Vagina (tissue), 2 donors: ENCODE measurements at places on chromosomes 12 and 14.

DNA sequence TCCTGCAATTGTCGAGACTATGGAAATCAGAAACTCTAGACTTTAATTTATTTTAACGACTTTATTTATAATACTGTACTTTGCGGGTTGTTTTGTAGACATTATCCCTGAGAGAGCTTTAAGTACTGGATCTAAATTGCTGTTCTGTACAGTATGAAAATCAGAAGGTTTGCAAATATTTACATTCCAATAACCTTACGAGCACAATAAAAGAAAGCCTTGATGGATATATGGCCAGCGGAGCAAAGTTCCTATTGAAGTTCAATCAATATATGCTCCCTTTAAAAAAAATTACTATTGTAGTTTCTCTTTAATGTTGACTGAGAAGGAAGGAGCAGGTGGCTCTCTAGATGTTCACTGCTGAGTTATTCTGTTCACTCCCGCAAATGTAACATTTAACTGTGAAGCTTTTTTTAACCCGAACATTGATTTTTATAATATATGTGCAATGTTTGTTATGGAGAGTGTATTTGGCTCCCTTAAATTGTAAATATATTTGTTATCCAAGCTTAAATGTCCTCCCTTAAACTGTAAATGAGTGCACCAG is 235.3 kb downstream of the PLCZ1 start:
- no peak for DNase-seq

DNA sequence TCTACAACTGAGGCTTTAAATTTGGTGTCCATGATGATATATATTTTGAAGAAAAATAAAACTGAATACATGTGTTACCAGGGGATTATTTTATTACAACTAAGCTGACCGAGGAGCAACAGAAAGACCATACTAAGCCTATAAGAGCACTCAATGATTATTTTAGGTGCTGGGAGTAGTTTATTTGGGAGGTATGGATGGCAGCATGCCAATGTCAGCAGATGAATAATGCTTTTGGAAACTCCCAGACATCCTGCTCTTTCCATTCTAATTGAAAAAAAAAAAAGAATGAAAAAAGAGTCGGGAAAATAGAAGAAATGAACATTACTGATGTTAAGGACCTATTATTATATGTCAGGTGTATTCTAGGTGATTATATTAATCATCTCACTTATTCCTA is 441.2 kb downstream of the BTG1 start:
- no peak for DNase-seq

GRCh38 chr14:102171173-102172020 is 31.7 kb downstream of the WDR20 start:
- DNase-seq: no peak

DNA sequence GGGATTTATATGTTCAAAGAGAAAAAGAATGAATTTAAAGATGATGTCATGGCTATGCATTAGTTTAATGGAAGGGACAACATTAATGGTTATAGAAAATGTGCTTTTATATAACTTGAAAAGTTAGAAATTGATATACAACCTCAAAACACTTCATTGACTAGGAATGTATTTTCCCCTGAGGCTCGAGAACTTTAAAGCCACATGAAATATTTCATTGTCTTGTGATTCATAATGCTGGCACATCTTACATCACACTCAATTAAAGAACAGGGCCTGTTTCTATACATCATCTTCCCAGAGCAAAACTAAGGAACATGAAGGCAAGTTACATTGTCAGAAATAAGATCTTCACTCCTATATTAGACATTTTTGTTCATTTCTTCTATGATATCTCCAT is 35.2 kb upstream of the PAWR start:
- no peak for DNase-seq

DNA sequence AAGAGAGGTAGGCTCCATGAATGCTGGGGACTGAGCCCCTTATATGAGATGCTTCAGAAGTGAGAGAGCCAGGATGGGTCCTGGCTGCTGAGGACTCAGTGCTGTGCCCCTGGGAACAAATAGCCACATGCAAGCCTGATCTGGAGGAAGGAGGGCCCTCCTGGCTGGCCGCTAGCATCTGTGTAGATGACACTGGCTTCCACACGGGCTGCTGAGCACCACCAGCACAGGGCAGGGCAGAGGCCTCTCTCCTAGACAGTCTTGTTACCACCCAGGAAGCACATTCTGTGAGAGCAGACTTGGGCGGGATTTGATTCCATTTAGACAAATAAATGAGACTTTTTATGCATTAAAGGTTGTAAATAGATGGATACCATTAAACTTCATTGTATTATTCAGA is 48.0 kb downstream of the ZNF664 start:
- DNase-seq: no peak

GRCh38 chr12:14905269-14906004 is 19.8 kb upstream of the MGP start:
- DNase-seq: no peak

- DNase-seq: no peak
Measured at GRCh38 chr12:131704509-131704908, 6.4 kb upstream of the SFSWAP start.
